GOT3 (cell line): ENCODE measurements at places on chromosomes 7 and 10.
A peak's percentile ranks its signal among the peaks of the same experiment; 100 is the strongest.

GRCh38 chr7:50499092-50499491 lies 48.9 kb upstream of the FIGNL1 start:
- DNase-seq, result no peak

GRCh38 chr7:32670110-32671025 lies 175.1 kb downstream of the AVL9 start:
- no peak for DNase-seq

- no peak for DNase-seq
These were observed 23.0 kb downstream of the BMPR1A start for GRCh38 chr10:86779220-86780017.

DNA sequence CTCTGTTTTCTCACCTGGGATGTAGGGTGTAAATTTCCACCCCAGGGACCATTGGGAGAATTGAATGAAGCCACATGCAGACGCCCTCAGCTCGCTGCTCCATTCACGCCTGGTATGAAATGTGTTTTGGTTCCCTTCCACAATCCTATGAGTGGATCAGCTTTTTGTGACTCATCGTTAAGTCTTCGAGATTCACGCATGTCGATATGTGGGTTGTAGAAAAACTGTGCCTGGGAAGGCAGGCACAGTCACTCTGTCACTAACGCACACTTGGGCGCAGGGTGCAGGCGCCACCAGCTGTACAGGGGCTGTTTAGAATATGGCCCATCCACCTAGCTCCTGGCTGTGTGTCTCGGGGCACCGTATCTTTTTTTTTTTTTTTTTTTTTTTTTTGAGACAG lies 64.2 kb upstream of the SH2B2 start:
- no peak for DNase-seq

DNA sequence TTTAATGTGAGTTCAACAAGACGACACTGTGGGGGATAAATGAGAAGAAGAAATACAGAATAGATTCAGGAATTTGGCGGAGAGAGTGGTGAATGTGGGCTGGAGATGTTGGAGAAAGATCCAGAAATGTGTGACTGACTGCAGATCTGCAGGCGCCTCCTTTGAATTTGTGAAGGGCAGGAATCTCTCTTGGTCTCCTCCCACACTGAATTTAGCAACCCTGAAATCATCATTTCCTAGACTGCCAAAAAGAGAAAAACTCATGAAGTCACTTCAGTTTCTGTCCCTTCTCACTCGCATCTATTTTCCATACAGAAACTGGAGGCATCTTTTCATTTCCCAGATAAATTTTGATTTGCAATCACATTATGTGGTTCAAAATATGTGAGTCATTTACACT lies 128.7 kb downstream of the GNAI1 start:
- no peak for DNase-seq

DNA sequence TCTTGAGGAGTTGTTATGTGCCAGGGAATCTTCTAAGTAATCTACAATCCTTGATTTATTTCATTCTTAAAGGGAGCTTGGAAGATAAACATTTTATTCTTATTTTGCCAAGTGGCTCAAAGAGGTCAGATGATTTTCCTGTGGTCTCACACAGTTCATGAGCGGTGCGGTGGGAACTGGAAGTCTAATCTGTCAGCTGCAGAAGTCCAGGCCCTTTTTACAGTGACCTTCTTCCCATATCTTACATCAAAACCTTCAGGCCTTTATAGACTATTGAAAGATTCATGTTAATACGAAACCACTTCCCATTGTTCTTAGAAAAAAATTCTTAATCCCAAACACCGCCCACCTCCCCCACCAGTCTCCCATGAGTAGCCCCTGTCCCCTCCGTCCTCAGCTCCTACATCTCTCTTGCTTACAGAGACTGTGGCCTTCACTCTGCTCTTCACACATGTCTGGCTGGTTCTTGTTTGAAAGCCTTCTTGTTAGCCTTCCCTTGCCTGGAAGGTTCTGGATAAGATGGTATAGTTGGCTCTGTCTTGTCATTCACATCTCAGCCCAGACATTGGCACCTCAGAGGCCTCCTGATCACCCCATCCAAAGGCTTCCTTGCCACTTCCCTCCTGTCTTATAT lies 61.5 kb downstream of the ITGA8 start:
- DNase-seq, result no peak

DNA sequence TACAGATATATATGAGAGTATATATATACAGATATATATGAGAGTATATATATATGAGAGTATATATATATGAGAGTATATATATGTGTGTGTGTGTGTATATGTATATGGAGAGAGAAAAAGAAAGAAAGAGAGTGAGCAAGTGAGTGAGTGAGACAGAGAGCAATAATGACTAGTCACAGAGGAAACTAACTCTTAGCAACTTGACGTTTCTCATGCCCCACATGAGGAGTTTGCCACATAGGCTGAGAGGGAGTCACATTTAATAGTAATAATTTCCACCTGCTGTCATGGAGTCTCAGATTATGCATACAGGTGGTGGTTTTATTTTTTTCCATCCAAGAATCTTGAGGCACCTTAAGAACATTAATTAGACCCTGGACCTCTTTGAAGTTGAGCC lies 199.9 kb downstream of the GATA3 start:
- no peak for DNase-seq

GRCh38 chr7:84337429-84337828 lies 142.8 kb upstream of the SEMA3A start:
- DNase-seq, result no peak

DNA sequence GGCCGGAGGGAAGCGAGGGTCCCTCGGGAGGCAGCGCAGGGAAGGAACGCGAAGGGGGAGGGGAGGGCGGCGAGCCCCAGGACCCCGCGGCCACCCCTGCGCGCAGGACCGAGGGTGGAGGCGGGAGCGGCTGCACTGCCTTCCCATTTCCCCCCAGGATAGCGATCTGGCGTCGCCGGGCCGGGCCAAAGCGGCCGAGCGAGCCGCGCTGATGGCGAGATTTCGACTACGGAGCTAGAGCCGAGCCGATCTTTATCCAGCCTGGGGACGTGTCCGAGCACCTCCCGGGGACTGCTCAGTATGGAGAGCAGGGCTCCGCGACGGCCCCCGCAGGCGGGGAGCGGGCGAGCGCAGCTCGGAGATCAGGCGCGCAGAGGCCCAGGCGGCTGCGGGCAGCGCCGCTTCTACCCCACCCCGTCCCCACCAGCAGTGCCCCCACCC lies 590 bp upstream of the CRTAC1 start:
- DNase-seq, result no peak

DNA sequence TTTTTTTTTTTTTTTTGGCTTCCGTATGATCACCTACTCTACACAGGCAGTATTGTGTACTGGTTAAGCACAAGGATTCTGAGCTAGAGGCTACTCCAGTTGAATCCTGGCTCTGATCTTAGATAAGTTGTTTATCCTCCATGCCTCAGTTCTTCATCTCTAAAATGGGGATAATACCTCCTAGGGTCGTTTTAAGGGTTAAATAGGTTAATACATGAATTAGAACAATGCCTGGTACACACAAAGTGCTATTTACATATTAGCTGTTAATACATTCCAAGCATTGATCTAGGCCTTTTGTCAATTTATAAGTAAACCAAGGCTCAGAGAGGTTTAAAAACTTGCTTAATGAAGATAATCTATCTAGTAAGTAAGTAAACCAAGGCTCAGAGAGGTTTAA lies 59.0 kb downstream of the ST7 start:
- no peak for DNase-seq

DNA sequence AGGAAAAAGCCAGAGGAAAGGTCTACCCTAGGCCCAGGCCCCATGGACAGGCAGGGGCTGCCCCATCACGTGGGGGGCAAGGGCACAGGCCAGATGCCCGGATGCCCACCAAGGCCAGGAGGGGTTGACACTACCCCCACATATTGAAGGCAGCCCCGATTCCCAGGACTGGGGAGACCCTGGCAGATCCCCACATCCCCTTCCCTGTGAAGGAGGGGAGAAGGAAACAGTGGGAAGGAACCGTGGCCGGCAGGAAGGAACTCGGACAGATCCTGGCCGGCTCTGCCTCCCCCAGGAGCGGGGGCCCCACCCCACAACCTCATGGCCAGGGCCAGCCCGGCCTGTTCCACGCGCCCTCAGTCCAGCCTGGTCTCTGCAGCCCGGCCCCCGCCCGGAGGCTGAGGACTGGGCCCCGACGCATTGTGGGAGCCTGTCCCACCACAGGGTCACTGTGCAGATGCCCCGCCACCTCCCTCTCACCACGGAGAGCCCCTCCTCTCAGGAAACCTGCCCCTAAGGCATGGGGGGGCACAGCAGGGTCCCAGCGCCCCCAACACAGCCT lies 41.3 kb downstream of the PAPOLB start:
- no peak for DNase-seq

GRCh38 chr10:121818599-121818998 lies 109.2 kb downstream of the ATE1 start:
- DNase-seq, result no peak

DNA sequence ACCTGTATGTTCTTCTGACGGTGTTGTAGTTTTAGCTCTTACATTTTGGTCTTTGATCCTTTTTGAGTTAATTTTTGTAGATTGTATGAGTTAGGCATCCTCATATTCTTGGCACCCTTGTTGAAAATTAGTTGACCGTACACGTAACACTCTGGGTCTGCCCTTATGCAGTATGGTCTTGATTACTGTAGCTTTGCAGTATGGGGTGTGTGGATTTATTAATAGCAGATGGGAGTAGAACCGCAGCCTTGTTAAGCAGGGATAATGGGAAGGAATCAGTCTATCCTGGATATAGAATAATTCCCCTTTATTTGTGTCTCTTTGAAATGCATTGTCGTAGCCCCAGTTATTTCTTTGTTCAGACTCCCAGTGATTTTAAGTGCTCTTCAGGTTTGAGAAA lies 95.5 kb downstream of the UBE3C start:
- no peak for DNase-seq

DNA sequence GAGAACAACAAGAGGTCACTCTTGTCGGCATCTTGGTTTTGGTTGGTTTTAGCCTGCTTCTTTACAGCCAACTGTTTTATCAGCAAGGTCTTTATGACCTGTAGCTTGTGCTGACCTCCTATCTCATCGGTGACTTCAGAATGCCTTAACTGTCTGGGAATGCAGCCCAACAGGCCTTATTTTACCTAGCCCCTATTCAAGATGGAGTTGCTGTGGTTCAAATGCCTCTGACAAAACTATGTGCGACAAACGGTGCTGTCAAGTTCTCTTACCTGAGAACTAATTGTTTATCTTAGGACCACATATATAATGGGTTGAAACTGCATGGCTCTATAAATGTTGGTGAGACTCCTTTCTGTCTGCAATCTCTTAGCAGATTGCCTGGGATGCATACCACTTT lies 35.9 kb upstream of the POT1 start:
- no peak for DNase-seq

DNA sequence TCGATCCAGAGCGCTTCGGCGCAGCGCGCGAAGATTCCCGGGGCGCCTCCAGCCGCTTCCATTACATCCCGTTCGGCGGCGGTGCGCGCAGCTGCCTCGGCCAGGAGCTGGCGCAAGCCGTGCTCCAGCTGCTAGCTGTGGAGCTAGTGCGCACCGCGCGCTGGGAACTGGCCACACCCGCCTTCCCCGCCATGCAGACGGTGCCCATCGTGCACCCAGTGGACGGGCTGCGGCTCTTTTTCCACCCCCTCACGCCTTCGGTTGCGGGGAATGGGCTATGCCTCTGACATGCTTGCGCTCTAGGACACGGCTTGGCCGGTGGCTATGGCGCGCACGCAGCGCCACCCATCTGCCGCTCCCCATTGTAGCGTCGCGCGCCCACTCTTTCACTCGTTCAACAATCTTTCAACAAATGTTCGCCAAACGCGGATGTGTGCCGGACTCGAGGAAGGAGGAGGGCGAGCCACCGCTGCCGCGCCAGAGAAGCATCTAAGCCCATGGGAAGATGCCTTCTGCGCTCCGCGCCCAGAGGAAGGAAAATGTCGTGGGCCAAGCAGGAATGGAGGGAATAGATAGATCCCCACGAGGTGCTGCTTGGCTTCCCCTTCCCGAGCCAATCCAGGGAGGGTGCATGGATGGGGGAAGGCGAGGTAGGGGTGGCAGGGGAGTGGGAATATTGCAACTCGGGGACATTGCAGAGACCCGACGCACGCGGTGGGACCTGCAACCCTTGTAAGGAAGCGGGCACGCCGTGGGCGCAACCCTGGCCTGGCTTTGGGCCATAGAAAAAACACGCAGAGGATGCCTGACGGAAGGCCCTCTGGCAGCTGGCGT lies 5.1 kb upstream of the CYP26A1 start:
- DNase-seq, result no peak

DNA sequence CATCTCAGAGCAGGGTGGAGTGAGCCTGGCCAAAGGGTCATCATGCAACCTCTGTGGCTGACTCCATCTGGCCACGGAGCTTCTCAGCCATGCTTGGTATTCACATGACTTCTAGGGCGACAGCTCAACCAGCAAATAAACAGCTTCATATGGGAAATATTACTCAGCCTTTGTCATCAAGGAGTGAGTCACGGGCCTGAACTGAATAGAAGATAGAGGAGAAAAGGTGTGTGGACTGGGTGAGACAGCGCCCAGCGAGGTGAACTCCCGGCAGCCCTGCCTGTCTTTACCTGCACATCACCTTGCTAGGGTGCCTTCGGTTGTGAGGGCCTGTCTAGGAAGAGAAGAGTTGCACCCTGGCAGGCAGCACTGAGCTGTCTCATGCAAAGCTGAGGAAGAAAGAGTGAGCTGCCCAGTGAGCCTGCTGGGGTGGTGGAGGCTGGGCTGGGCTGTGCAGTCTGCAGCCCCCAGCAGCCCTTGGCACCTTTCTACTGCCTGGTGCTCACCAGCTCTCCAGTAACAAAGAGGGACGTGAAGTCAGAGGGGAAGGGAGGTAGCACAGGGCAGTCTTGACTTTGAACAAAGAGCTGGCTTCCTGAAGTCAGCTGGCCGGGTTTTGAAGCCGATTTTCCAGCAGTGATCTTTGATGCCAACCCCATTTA lies 114.2 kb downstream of the EGFR start:
- peak; percentile 70 for DNase-seq

GRCh38 chr10:71684356-71685173 lies 35.0 kb downstream of the C10orf105 start:
- no peak for DNase-seq

DNA sequence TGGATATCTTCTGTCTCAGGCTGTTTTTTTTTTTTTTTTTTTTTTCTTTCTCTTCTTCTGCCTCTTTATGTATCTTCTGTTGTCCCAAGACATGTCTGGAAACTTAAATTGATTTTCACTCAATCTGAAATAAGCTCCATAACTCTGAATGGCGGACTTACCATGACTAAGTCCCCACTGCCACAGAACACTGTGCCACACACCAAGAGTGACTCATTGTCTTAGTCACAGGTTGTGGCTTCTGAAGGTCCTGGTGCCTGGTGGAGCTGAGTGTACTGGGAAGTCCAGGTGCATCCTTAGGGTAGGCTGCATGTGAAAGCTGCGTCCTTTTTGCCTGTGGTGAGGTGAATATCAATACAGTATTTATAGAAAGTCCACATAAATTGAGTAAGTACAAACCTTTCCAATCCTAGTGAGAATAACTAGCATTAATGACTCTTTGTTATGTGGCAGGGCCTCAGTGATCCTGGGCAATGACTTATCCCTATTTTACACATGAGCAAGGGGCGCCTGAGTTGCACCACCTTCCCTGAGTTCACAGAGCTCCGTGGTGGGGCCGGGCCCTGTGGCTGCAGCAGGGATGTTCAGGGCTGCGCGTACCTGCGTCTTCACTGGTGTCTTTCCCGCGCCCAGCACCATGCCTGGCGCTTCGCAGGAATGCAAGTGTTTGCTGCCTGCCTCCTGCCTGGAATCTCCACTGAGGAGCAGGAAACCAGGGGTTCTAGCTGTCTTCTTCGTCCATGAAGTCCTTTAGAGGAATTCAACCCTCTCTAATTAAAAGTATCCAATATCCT lies 4.3 kb downstream of the PFKP start:
- no peak for DNase-seq

- no peak for DNase-seq
These were observed 2.3 kb upstream of the SEMA3C start for GRCh38 chr7:80921130-80921529.
